ENCODE measurements at places on chromosomes 1 and 21.

- no peak for DNase-seq
Observed at GRCh38 chr1:113255038-113255719, 135.1 kb upstream of the MAGI3 start.

GRCh38 chr21:34365809-34366208 lies 2.0 kb downstream of the KCNE2 start:
- DNase-seq: no peak

DNA sequence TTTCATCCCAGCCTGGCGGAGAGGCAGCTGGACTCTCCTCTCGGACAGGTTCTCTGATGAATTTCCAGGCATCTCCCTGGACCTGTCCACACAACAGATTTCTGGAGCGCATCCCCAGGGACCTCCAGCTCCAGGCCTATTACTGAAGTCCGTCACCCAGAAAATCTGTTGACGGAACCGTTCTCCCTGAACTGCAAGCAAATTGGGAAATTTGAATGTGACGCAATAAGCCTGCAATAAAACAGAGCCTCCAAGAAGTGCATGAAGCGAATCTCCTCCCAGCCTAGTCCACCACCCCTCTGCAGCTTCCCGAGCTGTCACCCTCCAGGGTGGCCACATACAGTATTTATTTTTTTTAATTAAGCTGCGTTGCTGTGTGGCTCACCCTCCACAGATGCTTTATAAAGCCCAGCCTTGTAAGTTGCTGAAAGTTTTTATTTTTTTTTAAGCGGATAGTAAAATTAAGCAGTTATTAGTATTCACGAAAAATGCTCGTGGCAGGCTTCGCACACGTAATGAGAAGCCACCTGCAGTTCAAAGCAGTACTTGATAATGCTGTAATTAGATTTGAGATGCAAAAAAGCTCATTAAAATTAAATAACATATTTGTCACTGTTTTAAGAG lies 173.3 kb downstream of the CAMTA1 start:
- DNase-seq: no peak

GRCh38 chr1:53337499-53337898 lies 9.6 kb upstream of the LRP8 start:
- DNase-seq: no peak

GRCh38 chr1:68321084-68321685 lies 88.9 kb upstream of the WLS start:
- peak; percentile 63 for DNase-seq

GRCh38 chr21:42622284-42622683 lies 31.1 kb upstream of the PDE9A start:
- DNase-seq: no peak

DNA sequence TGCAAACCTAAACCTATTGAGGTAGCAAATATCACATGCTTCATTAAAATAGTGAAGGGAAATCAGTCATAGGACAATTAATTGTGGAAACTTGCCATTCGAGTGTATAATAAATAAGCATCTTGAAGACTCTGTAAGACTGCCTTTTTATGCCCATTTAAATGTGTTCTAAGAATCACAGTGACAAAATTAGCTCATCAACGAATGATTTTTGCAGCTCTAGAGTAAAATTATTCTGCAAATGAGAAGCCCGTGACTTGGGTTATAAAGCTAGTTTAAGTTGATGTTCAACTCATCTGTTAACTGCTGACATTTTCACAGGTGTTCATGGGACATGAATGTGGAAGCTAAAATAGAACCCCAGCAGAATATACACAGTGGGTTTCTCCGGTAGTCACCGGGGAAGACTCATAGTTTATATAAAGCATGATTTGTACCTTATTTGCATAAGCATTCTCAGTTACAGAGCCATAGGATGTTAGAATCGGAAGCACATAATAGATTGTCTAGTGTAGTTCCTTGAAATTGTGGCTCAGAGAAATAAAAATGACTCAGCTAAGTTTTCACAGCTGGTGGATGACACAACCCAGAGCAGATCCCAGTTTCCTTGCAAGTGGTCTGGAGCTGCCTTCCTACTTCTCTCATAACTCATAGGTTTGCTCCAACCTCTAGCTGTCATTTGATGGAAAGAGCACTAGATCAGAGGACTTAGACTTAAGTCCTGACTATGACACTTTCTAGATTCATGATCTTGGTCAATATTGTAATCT lies 107.3 kb downstream of the UCHL5 start:
- DNase-seq: peak; percentile 91

DNA sequence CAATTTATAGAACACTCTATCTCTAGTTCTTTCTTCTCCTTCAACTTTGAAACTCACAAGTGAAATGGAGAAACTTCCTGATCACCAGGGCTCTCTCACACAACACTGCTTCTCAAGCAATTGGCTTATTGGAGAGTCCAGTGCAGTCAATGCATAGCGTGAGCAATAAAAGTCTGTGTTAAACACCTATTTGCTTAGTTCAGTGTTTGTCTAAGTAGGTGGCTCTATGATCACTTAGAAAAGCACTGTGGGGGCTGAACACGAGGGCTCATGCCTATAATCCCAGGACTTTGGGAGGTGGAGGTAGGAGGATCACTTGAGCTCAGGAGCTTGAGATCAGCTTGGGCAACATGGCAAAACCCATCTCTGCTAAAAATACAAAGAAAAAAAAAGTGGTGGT lies 12.2 kb downstream of the CTSS start:
- no peak for DNase-seq

DNA sequence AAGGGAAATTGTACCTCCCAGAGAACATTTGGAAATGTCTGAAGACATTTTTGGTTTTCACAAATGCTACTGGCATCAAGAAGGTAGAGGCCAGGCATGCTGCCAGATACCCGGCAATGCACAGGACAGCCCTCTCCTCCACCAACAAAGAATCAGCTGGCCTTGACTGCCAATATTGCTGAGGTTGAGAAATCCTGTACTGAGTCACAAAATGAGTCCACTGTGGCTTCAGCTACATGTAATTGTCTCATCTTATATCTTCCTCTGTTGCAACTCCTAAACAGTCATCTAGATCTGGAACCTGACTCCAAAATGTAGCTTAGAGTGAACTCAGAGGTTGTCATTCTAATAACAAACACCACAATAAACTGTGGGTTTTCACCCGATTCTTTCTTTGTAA lies 327.5 kb upstream of the POGK start:
- peak; percentile 6 for DNase-seq

DNA sequence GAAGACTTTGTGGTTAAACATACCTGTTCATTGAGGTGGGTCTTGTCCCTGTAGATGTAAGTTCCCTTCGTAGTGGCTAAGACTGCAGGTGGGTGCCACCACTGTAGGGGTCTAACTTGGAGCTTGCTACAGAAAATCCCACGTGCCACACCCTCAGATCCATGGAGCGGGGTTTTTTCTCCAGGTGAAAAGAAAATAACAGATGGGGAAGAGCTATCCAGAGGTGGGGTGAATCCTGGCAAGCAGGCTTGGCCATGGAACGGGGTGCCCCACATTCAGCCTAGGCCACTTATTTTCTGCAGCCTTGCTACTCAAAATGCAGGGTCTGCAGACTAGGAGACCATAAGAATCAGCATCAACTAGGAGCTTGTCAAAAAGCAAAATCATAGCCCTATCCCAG lies 24.0 kb downstream of the EXOC8 start:
- no peak for DNase-seq

GRCh38 chr21:26137379-26138060 lies 33.0 kb downstream of the APP start:
- peak; percentile 58 for DNase-seq

GRCh38 chr1:3192825-3193224 lies 123.8 kb downstream of the PRDM16 start:
- no peak for DNase-seq

DNA sequence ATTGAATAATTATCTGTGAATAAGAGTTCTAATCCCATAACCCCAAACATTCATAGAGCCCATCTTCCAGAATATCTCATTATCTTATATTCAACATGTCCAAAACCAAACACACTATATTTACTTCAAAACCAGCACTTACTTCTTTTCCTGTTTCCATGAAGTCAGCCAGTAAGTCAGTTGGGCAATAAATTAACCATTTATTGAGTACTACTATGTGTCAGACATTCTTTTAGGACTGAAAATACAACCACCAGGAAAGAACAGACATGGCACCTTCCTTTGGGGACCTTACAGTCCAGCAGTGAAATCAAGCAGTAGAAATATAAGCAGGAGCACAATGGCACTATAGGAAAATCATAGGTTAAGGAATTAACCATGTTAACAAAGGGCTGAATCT lies 8.8 kb downstream of the AK5 start:
- DNase-seq: no peak

DNA sequence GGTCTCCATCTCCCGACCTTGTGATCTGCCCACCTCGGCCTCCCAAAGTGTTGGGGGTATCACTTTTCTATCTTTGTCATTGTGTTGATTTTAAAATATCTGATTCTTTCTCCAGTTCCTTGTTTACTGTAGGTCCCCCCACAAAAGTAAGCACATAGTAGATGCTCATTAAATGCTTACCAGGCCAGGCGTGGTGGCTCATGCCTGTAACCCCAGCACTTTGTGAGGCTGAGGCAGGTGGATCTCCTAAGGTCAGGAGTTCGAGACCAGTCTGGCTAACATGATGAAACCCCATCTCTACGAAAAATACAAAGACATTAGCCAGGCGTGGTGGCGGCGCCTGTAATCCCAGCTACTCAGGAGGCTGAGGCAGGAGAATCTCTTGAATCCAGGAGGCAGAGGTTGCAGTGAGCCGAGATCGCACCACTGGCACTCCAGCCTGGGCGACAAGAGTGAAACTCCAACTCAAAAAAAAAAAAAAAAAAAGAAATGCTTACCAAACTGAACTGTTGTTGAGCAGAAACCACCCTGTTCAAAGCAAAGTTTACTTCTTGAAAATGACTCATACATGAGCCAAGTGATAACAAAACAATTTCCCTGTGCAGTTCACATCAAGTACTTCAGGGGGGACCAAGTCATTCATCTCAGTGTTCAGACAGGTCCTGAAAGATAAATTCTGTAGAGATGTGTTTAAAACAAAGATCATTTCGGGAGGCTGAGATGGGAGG lies 24.3 kb upstream of the NID1 start:
- peak; percentile 84 for DNase-seq

DNA sequence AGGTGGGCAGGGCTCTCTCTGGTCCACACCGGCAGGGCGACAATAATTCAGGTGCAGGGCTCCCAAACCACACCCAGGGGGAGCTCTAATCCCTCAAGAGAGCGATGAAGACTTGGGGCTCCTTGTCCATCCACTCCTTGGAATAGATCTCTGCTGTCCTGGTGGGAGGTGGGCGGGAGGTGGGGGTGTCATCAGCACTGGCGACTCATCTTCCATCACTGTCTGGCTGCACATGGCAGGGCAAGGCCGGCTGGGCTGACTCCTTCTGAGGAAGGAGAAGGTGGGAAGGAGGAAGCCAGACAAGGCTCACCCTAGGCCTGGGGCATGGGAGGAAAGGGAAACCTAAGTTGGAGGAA lies 29.3 kb downstream of the TNNT2 start:
- DNase-seq: peak; percentile 51

DNA sequence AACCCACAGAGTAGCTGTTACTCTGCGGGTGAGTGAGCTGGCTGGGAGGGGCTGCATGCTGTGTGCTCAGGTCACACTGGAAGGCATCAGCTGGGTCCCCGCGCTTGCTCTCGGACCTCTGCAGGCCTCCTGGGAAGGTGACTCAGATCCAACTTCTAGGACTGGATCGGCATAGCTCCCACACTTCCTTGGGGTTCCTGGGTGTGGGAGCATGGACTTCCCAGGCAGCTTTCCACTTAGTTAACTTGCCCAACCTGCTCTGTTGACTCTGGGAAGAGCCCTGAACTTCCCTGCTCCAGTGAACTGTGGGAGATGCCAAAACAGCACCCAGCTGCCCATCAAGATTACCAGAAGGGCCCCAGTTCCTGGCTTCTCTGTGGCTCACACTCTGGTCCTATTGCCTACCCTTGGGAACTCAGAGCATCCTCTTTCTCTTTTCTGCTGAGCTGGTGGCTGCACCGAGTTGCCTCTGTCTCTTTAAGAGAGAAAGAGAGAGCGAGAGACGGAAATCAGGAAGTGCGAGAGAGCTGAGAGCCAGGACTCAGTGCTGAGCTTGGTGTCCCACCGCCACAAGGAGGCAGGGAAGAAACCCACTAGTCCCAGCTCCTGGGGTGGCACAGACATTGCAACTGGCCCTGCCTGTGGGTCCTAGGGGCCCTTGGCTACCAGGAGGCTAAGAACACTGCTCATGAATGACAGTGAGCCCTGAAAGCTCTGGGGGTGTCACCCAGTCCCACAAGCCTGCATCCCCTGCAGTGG lies at the start of gene IKBKE:
IKBKE (plus strand) TSS at position 544 of the 759 bp plus-strand sequence. CDS start 2,752 bp downstream, outside the sequence.
- DNase-seq: peak; percentile 80

- DNase-seq: no peak
Observed at GRCh38 chr1:87583459-87583858, 254.8 kb downstream of the LMO4 start.

GRCh38 chr1:17856496-17857108 lies 101.5 kb downstream of the ACTL8 start:
- DNase-seq: no peak

- DNase-seq: no peak
Observed at GRCh38 chr21:43733060-43733459, 14.1 kb downstream of the PDXK start.

DNA sequence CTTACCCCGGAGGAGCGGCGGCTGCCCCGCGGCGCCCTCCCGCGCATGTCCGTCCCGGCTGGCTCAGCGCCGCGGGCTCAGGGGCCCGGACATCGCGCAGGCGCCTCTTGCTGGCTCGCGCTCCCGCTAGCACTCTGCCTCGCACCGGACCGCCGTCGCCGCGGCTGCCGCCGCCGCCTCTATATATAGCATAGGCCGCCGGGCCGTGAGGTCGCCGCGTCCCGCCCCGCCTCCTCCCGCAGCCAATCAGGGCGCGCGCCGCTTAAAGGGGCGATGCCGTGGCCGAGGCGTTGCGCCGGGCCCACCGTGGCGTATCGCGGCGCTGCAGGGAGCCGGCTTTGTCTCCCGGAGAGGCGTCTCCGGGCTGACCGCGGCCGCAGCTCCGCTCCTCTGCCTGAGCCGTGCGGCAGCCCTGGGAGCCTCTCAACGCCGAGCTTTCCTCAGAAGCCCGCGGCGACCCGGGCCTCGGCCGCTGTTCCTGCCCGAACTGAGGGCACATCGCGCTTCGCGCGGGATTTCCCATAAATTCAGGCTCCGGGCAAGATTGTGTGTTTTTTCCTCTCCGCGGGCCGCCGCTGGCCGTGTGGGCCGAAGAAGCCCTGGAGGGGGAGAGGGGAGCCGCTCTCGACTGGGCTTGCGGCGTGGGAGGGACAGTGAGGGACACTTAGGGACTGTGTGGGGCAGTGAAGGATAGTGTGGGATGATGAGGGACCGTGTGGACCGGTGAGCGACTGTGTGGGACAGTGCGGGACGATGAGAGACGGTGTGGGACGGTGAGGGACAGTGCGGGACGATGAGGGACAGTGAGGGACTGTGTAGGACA lies at the start of gene ERRFI1:
ERRFI1 (minus strand) TSS at position 157 of the 823 bp plus-strand sequence. CDS start 10,690 bp downstream, outside the sequence.
- DNase-seq: peak; percentile 93
